Activated CD4-positive, alpha-beta T cell treated with anti-CD3 and anti-CD28 coated beads, Interleukin-2, Interleukin-4, amounts not matched to agents 100 ng/mL and 50 ng/mL, durations not matched to agents 16 hours and 8 hours (primary cell): ENCODE measurements at places on chromosomes 12 and 14.

- DNase-seq = no peak
These were observed 78.3 kb upstream of the RTL1 start for GRCh38 chr14:100981809-100982208.

DNA sequence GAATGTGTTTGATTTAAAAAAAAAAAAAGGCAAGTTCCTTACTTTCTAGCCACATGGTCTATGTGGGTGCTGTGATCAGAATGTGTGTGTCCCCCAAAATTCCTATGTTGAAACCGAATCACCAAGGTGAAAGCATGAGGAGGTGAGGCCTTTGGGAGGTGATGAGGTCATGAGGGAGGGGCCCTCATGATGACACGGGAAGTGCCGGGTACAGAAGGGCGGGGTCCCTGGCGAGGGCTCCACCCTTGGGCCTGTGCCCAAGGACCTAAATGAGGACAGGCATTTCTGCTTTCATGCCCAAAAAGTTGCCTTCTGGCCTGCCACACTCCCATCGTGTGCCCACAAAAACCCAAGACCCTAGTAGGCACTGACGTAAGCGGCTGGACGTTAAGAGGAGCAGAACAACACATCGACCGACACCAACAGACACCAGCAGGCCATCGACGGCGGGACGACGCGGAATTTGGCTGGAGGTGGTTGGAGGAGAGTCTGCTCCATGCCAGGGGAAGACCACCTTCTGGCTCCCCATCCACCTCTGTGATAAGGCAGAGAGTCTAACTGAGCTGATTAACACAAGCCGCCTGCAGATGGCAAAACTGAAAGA is 211.8 kb downstream of the FOXN3 start:
- DNase-seq = no peak

- DNase-seq = no peak
These were observed 67.8 kb upstream of the FICD start for GRCh38 chr12:108447168-108447832.

- DNase-seq = peak; percentile 70
These were observed 1.2 kb downstream of the CRY1 start for GRCh38 chr12:107091989-107092641.

DNA sequence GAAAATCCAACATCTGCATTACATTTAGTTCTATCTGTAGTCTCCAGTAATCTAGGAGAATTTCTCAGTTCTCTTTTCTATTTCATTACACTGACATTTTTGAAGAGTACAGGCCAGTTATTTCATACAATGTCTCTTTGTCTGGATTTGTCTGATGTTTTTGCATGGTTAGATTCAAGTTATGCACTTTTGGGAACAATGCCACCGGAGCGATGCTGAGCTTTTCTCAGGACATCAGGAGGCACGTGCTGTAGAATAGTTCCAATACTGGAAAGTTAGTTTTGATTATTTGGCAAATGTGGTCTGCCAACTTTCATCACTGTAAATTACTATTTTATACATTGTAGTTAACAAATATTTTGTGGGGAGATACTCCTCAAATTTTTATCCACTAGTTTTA is 43.1 kb downstream of the ALDH1L2 start:
- DNase-seq = no peak

DNA sequence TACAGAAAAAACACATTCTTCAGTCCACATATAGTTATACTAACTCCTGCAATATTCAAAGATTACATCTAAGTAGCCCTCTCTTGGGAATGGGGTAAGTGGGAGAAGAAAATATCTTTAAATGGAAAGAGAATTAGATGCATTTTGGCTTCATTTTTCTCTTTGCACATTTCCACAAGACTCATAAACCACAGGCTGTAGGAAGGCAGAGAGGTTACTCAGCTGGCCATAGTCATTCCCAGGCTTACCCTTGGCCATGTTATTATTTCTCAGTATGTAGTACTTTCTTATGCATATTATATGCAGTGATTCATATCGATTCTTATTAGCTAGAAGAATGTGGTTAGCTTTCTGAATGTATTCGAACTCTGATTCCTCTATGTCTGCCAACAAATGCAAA is 92.2 kb downstream of the PTPRR start:
- no peak for DNase-seq

- no peak for DNase-seq
These were observed 3.2 kb downstream of the CFL2 start for GRCh38 chr14:34711169-34711568.

GRCh38 chr12:42283739-42284138 is 42.2 kb downstream of the ZCRB1 start:
- no peak for DNase-seq

DNA sequence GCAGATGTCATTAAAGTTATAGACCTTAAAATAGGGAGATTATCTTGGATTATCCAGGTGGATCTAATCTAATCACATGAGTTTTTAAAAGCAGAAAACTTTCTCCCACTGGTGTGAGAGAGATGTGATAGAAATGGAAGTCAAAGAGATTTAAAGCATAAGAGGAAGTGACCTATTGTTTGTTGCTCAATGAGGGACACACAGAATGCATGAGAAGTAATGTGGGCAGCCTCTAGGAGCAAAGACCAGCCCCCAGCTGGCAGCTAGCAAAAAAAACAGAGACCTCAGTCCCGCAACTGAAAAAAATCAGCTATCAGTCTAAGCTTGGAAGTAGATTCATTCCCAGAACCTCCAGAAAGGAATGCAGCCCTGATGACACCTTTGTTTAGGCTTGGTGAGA is 24.6 kb upstream of the ANP32D start:
- DNase-seq = no peak

DNA sequence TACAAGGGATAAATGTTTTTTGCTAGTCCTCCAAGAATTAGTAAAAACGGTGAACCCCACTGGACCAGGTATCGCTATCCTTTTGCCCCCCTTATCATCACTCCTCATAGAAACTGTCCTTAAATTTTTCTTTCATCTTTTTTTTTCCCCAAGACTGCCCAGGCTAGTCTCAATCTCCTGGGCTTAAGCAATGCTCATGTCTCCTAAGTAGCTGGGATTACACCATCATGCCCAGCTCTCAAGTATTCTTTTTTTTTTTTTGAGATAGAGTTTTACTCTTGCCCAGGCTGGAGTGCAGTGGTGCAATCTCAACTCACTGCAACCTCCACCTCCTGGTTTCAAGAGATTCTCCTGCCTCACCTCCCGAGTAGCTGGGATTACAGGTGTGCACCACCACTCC is 9.7 kb downstream of the IRF2BPL start:
- DNase-seq = no peak

- DNase-seq = no peak
These were observed 312.4 kb downstream of the TMEM121 start for GRCh38 chr14:105838591-105839424.

DNA sequence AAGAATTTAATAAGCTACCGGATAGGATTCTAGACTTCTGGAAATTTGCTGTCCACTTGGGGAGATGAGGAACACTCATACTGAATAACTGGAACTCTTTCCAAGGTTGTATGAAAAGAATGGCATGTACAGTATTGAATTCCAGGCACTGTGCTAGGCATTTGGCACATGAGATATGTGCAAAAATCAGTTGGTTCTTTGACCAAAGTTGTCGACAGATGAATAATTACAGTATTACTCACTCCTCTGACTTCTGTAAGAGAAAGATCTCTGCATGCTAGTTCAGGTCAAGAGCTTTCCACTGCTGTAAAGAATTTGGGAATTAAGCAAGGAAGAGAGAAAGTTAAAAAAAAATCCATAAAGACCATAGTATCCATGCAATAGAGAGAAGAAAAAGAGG is 764.7 kb downstream of the BCL11B start:
- no peak for DNase-seq

- DNase-seq = no peak
These were observed 54.6 kb downstream of the ARF6 start for GRCh38 chr14:49947506-49947905.

DNA sequence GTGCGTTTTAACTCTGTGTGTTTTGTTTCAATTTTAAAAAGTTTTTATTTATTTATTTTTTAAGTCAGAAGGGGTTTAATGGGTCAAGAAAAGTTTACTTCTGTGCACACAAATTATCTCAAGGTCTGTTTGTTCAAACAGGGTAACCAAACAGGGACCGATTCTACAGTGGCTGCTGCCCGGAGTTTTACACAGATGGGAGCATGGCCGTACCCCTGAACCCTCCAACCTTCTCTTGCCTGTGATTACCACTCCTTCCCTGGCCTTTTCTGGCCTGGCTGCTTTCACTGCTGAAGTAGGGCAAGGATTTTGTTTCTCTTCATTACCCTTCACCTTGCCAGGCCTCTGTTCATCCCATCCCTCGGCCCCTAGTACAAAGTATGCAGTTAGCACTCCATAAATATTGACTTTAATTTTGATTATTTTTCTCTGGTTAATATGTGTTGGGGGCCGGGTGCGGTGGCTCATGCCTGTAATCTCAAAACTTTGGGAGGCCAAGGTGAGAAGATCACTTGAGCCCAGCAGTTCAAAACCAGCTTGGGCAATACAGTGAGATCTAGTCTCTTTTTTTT is 15.8 kb upstream of the FBXL14 start:
- DNase-seq = no peak

DNA sequence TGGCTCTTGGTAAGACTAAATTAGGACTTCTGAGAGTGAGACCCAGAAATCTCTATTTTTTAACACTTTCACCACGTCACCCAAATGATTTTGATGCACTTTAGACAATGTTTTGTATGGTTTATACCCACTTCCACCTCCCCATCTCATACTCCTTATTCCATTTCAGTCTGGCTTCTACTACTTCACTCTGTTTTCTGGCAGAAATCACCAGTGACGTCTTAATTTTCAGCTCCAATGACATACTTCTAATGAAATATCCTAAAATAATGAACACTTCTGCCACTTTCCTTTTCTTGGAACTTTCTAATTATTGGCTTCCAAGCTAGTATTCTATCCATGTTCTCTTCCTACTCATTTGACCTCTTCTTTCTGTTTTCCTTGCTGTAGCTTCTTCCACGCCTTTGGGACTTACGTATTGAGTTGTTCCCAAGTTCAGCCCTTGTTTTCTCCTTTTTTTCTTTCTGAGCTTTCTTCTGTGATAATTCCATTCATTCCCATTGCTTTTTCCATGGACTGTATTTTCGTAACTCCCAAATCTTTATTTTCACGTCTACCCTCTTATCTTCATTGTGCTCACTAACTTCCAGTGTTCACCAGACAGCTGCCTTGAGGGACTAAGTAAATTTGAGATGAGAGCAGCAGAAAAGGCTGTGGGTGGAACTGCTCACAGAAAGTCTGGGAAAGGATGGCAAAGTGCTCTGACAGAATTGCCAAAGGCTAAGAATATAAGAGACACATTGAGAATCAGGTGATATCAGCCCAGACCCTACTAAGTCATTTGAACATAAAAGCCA is 115.8 kb downstream of the CAPZA3 start:
- DNase-seq = no peak

DNA sequence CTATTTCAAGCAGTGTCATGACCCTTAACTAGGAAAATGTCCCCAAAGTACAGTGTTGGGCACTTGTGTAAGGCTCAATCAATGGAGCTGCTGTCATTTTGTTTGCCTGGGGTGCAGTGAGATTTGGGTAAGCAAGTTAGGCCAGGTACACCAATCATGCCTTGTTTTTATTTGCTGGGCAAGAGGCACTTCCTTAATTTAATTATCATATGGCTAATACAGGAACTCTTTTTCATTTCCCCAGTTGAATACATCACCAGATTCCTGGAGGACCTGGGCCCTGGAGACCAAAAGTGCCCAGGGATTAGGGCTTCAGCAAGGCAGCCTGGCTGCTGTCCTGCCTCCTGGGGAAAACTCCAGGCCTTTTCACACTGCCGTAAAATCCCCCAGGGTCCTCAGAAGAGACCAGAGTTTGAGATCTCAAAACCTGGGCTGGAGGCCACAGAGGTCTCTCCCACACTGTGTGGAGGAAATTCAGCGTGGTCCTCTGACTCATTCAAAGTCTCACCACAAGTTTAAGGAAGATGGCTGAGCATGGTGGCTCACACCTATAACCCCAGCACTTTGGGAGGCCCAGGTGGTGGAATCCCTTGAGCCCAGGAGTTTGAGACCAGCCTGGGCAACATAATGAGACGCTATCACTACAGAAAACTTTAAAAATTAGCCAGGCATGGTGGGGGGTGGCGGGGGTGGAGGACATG is 28.4 kb upstream of the FOXN3 start:
- peak; percentile 55 for DNase-seq

- no peak for DNase-seq
These were observed 52.0 kb downstream of the ETV6 start for GRCh38 chr12:11701433-11701832.

GRCh38 chr12:45560689-45561088 is 168.8 kb upstream of the ARID2 start:
- no peak for DNase-seq

DNA sequence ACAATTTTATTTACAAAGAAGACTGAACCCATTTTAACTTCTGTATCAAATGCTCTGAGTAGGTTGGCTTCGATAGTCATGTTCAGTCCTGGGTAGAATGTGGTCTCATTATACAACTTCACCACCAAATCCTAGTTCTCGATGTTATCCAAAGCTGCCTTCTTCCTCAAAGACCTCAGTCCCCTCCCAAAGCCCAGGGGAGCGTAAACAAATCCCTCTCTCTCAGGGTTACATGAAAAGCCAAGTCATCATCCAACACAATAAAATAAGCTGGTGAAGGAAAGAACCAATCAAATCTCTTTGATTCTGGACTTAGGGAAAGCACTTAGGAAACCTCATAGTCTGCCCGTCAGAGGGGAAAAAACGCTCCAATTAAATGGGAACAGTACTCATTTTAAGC is 9.1 kb downstream of the PTCSC3 start:
- DNase-seq = no peak

DNA sequence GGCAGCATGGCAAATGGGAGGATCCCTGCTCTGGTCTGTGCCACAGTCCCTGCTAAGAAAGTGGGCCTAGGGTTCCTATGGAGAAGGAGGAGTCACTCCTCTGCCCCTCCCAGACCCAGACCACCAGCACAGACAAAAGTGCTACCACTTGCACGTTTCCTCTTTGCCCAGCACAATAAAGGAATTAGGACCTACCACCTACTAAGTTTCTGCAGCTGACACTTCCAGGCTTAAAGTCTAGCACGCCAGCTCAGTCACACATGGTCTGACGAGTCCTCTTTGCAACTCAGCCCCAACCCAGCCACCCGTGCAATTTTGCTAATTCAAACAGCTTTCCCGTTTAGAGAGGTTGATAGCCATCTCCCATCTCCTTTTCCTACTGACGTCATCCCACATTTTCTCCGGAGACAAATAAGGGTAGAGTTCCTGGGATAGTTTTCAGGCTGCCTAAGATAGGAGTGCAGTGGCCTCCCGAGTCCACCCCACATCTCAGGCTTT is 66.2 kb upstream of the PTGR2 start:
- no peak for DNase-seq

GRCh38 chr12:44817687-44818086 is 58.4 kb downstream of the NELL2 start:
- DNase-seq = no peak
